DMS 273 treated with DMSO at 0.1 percent for 48 hours (cell line): ENCODE measurements at places on chromosomes 5 and 9.

DNA sequence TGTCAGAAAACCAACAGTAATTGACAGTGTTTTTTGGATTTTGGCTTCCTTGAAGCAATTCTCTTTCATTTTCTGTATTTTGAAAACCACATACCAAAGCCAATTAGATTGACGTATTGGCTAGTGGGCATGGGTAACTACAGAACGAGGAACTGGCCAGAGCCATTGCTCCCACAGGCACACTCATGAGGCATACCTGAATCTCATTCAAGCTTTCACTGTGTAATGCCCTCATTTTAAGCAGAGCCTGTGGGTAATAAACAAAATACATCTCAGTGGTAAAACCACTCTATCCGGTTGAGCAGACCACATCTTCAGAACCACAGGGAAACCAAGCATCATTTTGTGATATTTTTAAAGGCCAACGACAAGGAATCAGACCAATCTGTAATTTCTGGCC lies 394.1 kb downstream of the ZNF608 start:
- DNase-seq = no peak

GRCh38 chr5:40484495-40484894 lies 195.2 kb upstream of the PTGER4 start:
- DNase-seq = no peak

DNA sequence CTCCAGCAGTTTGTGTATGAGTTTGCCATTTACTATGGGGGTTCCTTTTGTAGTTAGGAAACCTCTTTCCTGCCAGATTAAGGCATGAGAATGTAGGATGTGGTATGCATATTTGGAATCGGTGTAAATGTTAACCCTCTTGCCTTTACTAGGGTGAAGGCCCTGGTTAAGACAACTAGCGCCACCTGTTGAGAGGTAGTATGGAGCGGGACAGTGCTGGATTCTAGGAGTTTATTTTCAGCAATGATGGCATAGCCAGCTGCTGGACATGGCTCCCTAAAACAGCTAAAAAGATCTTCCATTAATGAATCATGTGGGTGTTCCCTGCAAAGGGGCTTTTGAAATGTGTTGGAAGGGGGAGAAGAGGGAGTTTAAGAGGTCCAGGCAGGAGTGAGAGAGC lies 30.7 kb upstream of the GPX3 start:
- no peak for DNase-seq

- peak; percentile 33 for DNase-seq
Observed at GRCh38 chr5:139415221-139415861, 11.5 kb upstream of the SPATA24 start.

DNA sequence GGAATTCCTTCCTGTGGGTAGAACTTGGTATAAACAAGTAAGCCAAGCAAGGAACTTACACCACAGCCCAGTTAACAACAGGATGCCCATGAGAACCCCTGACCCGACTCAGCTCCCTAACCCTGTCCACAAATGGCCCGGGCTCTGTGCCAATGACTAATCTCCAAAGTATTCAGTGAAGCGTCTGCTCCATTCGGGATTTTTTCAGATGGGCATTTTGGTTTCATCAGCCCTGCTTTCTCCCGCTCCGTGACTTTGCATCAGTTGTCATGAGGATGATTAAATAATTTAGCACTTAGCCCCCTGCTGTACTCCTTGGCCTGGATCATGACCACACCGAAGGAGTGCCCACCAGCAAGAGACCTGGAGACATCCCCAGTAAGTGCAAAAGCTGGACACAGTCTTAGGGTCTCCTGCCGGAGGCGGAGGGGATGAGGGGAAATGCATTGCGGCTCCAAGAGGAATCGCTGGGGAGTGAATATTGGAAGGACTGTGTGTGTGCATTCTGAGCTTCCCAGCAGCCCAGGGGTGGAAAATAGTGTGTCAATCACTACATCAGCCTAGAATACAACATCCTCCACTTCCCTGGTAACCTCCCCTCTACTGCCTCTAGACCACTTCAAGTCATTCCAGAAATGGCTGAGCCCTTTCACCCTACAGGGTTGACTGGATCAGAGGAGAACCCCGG lies 41.4 kb upstream of the DNAH5 start:
- no peak for DNase-seq

DNA sequence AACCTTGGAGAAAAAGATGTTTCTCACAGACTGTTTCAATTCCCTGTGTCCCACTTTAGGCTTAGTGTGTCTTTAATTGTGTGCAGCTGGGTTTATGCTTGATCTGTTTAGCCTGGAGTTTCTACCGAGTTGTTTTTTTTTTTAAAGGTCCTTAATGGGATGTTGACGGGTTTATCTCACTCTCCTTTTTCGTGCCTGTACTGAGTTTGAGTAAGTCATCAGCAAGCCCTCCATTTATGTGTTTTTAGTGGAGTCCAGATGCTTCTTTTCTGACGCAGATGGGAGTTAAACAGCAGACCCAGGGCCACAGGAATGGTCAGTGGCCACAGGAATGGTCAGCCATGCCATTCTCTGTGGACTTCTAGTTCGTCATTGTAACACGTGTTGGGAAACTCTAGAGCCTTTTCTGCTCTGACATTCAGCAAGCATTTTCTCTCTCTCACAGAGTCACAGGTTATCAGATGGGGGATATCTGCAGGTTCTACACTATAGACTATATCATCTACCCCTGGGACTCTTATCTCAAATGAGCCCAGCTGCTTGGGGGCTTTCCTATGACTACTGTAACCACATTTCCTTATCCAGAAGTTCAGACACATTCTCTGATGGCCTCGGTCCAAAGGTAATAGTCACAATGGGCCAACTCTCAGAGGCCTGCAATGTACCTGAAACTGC lies 190.5 kb downstream of the TTLL11 start:
- no peak for DNase-seq

GRCh38 chr5:149817539-149818060 lies 87.5 kb downstream of the PPARGC1B start:
- DNase-seq = no peak

GRCh38 chr5:112742424-112742823 lies 4.7 kb downstream of the APC start:
- DNase-seq = no peak

DNA sequence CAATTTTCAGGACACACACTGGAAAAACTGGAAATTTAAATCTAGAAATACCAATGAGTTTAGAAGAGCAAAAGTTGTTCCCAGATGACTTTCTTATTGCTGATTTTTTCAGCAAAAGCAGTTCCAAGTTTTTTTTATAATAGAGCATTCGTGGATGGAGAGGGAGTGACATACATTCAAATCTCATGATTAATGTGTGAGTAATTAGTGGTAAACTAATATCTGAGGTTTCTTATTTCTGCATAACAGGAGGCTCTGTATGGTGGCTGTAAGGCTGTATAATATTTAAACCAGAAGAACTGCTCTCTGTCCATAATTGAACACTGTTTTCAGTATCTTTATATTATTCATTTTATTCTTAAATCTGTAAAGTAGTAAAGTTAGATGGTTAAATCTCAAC lies 25.8 kb downstream of the LYSMD3 start:
- no peak for DNase-seq

DNA sequence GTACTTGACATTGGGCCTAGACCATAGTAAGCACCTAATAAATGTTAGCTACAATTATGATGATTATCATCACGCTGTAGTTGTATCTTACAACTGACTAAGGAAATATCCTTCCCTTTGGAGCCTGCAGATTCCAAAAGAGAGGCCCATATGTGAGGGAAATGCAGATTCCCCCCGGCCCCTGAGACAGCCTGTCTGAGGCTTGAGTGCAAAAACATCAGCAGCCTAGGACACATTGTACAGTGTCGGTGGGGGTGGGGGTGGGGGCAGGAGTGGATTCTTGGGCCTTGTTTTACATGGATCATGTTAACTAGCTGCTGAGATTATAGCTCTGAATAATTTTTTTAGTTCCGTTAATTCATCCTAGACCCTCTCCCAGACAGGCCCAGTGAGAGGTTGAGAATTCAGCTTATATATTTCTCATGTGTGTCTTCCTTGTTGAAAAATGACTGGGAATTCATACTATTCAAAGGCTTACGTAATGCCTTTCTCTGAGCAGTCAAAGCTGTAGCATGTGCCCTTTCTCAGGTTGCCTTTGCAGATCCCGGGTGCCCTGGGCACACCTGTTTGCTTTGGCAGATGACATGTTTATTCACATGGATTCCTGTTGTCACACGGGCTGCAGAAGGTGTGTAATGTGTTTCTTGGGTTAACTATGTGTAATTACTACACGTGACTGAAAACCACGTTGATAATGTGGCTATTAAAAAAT lies 262.8 kb downstream of the NR3C1 start:
- DNase-seq = no peak

DNA sequence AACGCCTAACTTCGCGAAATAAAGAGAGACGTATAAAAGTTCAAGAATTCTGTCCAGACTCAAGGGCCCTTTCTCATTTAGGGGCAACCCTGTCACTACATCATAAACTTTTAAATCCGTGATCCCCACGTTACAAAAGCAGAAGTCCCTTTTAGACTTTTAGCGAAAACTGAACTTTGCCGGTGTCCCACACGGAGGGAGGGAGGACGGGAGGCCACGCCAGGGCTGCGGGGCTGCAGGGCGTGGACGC lies 515 bp upstream of the F2R start:
- no peak for DNase-seq

- no peak for DNase-seq
Observed at GRCh38 chr5:124935065-124935464, 188.6 kb upstream of the ZNF608 start.

DNA sequence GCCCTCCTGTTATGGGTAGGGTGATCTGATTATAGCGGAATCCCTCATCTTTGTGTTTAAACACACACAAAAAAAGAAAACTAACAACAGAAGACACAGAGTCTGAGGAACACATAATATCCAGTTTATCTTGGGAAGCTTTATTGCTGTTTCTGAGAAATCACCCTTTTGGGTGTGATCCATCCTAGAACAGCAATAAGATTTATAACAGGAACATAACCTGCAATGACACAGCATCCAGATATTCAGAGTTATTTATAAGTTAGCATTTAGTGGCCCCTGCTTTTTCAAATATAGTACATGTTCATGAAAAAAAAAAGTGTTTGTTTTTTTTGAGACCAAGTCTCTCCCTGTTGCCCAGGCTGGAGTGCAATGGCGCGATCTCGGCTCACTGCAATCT lies 79.9 kb downstream of the RFK start:
- DNase-seq = no peak

DNA sequence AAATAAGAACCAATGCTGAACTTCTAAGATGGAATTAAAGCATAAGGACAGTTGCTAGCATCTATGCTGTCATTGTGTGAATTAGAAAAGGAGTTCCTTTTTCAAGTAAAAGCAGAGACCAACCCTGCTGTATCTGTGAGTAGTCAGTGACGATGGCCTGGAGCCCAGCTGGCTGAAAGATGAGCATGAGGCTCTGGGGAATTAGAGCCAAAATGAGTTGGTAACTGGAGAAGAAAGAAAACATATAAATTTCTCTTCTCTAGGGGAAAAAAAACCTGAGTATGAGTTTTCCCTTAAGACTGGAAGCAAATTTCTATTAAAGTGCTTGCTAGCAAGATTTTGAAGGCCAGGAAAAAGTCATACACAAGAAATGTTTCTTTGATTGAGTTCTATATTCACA lies 1.6 kb upstream of the SPZ1 start:
- no peak for DNase-seq

- no peak for DNase-seq
Observed at GRCh38 chr5:124743602-124744169, 2.8 kb downstream of the ZNF608 start.

DNA sequence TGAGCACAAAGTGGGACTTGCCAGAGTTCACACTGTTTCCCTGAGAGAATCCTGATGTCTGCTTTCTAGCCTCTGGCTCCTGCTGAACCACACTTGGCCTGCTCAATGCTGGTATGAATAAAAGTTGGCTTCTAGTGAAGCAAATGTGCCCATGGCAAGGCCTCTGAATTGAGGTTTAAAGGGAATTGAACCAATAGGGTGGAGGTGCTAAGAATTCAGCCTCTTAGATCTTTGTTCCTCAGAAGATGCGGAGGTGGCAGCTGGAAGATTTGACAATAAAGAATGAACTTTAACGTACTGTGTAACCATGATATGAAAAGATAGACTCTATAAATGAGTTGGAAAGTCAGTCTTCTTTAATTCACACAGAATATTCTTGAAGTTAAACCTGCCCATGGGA lies 57.2 kb downstream of the RASGRF2 start:
- no peak for DNase-seq

GRCh38 chr5:174698156-174698555 lies 26.2 kb upstream of the MSX2 start:
- no peak for DNase-seq

DNA sequence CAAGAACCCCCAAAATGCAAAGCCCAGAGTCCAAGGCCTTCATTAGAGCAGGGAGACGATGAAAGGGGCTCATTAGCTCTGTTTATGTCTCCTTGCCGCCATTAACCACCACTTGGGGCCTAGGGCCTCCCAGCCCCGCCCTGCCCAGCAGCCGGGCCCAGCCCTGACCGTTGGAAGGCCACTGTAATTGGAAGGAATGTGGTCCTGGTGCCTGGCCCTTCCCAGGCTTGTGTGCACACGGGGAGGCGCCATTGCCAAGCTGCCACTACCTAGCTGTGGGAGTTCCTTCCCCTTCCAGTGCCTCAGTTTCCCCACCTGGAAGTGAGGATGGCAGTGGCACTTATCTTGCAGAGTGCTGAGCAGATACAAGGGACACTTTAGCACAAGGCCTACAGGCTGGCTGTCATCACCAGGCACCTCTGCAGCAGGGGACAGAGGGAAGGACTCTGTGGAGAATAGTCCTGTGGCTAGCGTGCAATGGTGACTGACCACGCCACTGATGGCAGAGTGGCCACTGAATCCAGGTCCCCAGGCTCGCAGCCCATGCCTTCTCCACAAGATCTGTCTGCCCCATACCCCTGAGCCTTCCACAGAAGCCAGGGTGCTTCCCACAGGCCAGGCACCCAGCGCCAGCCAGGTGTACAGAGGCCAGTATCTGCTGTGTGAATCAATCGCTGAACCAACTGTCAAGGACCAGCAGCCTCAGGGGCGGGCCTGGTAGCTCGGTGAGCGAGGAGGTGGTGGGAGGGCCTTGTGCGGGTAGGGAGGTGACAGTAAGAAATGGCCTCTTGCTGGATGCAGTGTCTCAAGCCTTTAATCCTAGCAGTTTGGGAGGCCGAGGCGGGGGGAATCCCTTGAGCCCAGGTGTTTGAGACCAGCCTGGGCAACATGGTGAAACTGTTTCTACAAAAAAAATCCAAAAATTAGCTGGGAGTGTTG lies 20.8 kb downstream of the GBGT1 start:
- no peak for DNase-seq

GRCh38 chr5:150398722-150399523 lies 13.8 kb downstream of the CD74 start:
- DNase-seq = no peak

- DNase-seq = no peak
Observed at GRCh38 chr9:92558612-92559374, 23.0 kb upstream of the ECM2 start.

GRCh38 chr5:130286971-130287370 lies 382.7 kb downstream of the CHSY3 start:
- no peak for DNase-seq

- DNase-seq = no peak
Observed at GRCh38 chr9:101400120-101400519, 1.5 kb downstream of the ZNF189 start.
